Osteoblast (primary cell): ENCODE measurements at places on chromosomes 12 and 14. TPM values are rescaled to one million over a fixed set of nuclear protein-coding genes. Genes with fewer than 3 reads are reported as not detected.

CCDC88C gene
- 0.29 and 0.36 TPM in 2 replicates for total RNA-seq

EMP1 gene
- 106 and 114 TPM in 2 replicates for total RNA-seq

- DNase-seq, result no peak
Observed at GRCh38 chr14:81147140-81147897, 73.4 kb downstream of the GTF2A1 start.

- peak; percentile 57 for DNase-seq
Observed at GRCh38 chr12:28189784-28190320, 404 bp upstream of the CCDC91 start.

- DNase-seq, result peak; percentile 98
Observed at GRCh38 chr14:76773188-76773885, 12.1 kb downstream of the VASH1 start.

RIN3 gene
- 7.6 and 10.3 TPM in 2 replicates for total RNA-seq

- no peak for DNase-seq
Observed at GRCh38 chr12:45477526-45477925, 252.0 kb upstream of the ARID2 start.

NOS1 gene
- total RNA-seq, result not detected in 2 replicates
